ENCODE measurements at places on chromosomes 5 and 9.

GRCh38 chr5:115531380-115531779 is 13.2 kb downstream of the FEM1C start:
- no peak for DNase-seq

- DNase-seq = no peak
Observed at GRCh38 chr5:43106290-43106638, 14.4 kb upstream of the ZNF131 start.

- no peak for DNase-seq
Observed at GRCh38 chr9:125953314-125954019, 206.3 kb downstream of the PBX3 start.

DNA sequence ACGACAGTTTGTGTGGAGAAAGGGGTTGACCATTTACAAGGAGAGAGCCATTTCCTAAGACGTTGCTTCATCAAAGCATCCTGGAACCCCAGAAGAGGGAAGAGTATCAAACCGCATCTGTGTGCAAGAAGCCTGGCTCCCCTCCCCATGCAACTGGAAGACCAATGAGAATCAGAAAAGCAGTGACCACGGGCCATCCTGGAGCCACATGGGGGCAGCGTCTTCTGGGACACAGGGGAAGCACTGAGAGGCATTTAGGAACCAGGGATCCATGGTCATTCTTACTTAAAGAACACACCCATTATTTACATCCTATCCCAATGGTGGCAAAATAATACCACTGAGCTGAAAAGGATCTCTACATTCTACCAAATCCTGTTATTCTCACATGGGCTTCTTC is 29.3 kb downstream of the SEMA5A start:
- no peak for DNase-seq

DNA sequence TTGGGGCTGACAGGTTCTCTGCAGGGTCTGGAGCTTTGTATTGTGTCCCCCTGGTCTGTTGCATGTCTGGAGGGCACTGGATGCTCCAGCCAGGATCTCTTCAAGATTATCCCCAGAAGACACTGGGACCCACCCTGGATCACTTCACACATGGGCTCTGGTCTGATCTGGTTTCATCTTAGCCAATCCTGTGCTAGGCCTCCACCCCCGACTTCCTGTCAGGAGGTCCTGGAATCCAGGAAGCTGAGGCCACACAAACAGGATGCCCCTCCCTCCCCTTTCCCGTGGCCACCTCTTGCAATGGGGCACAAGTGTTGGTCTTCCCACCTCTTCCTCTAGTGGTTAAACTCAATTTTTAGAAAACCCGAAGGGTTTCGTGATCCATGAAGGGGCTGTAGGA is 242.6 kb upstream of the MVB12B start:
- no peak for DNase-seq

All from stimulated activated CD8-positive, alpha-beta memory T cell treated with anti-CD3 and anti-CD28 coated beads, Interleukin-7, amount 100 ng/mL, for 48 hours (primary cell).